ENCODE measurements at places on chromosomes 6 and 20.

DNA sequence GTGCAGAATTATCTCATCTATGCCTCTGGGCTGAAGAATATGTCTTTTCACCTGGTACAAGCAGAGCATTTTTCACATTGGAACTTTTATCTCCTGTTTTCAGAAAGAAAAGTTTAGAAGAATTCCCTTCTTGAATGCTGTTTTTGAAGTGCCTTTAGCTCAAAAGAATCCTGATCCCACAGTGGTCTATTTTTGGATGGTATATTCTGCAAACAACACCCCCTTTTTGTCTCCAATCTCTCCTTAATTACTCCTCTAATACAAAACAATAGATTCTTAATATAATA is 57.7 kb upstream of the HFE start:
- no peak for DNase-seq

DNA sequence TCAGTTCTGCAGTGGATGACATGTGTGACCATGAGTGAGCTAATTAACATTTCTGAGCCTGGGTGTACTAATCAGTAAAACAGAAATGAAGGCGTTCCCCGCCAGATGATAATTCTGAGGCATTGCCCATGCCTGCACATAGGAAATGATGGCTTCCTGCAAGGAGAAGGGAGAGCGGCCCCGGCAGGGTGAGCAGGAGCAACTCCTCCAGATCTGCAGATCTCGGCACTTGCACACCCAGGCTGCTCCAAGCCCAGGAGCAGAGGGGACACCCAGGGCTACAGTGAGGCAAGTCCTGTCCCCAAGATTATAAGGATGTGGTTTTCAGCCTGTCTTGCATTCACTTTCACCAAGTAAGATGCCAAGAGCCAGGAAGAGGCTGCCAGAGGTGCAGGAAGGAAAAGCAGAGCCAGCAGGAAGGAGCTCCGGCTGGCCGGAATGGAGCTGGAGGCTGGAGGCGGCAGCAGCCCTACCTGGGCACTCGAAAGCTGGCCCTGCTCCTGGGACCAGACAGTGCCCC is 177.5 kb upstream of the CST7 start:
- DNase-seq = no peak

GRCh38 chr6:56539527-56540105 is 103.1 kb downstream of the DST start:
- DNase-seq = no peak

- DNase-seq = no peak
Observed at GRCh38 chr6:111739257-111739696, 133.6 kb upstream of the TRAF3IP2 start.

DNA sequence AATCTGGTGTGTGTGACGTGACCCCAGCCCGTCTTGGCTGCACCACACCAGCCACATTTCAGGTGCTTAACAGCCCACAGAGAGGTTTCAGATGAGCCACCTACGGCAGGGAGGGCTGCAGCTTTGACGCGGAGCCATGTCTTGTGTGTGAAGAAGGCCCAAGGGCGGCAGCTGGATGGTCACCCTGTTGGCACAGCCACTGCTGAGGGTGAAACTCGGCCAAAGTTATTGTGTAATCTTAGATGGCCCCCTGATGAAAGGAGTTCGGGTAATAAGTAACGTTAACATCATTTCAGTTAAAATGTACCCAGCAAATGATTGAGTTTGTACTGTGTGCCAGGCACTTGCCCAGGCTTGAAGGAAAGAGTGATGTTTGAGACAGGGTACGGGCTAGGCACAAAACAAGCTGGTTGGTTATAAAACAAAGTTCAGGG is 97.2 kb downstream of the SSR1 start:
- no peak for DNase-seq

DNA sequence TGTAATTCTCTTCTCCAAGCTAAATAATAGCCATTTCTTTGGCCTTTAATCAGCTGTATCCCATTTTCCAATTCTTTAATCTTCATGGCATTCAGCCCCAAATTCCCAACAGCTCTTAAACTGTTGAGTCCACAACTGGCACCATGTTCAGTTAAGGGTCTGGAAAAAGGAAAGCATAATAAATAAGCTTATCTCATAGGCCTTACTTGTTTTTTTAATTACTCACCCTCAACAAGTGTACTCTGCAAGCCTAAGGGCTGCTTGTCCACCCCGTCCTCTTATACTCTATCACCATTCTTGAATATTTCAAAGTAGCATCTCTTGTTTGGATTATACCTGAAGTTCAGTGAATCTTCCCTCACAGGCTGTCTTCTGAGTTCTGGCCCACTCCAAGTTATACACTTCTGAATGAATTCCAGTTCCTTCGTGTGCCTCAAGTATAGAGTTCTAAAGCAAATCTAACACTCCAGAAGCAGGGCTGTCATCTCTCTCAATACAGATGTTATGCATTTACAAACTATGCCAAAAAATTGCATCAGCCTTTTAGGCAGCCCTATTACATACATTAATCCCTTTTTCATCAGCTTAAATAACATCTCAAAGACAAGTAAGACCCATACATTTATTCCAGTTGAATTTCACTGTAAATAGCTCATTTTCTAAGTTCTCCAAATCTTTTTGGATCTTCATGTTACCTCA is 98.7 kb downstream of the COL21A1 start:
- DNase-seq = no peak

All from effector CD8-positive, alpha-beta T cell (primary cell).